ENCODE measurements at places on chromosomes 1 and 21. TPM values are rescaled to one million over a fixed set of nuclear protein-coding genes. Genes with fewer than 3 reads are reported as not detected.

- H3K4me3 ChIP-seq, result no peak overlapping the region
- H3K27ac ChIP-seq, result no peak overlapping the region
- no peak for DNase-seq
- H3K4me1 ChIP-seq, result no peaks in the 10 kb centered on the region
Observed at GRCh38 chr1:222098404-222098803, 356.5 kb upstream of the DUSP10 start.

HLX gene
- total RNA-seq, result 0.10 TPM

DNA sequence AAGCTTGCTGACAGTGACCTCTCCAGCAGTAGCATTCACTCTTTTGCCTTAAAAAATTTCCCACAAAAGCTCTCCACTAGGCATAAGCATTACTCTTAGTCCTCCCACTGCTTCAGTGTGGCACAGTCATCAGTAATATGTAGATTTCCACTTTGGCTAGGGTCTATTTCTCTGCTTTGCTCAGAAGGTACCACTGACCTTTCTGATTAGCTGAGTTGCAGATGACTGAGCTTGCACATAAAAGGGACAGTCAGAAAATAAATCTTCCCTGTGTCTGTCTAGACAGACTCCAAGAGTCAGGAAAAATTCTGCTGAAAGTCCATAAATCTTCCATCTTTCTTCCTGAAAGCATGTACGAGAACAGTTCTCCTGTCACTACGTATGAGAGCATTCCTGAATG lies 56.6 kb upstream of the APP start:
- DNase-seq, result no peak
- H3K27me3 ChIP-seq, result no peaks in the 10 kb centered on the region
- H3K4me3 ChIP-seq, result no peak overlapping the region

C8B gene
- not detected for total RNA-seq

DNA sequence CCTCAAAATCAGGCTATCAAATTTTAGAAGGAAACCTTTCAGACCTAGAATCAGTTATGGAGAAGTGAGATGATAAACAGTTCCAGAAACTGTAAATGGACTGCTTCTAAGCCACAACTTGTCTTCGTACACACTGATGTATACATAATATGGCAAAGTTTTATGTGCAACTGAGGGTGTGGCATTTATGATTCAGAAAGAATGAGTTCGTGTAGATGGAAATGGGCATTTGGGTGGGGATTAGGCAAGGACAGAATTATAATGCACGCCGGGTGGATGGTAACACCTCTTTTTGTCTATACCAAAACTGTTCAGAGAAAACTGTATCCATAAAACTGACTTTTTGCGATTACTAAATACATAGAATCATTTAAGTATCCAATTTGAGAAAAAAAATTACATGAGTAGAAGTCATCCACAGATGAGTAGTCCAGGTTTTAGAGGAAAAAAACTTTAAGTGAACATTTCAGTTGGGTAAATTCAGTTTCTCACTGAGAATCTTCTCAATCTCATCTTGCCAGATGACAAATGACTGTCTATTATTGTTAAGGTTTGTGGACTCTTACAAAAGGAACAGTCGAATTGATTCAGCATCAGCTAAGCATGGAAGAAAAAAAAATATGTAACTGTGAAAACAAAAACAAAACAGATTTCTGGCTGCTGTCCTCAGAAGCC lies 22.5 kb downstream of the ERRFI1 start:
- H3K27me3 ChIP-seq, result no peaks in the 10 kb centered on the region
- no peak overlapping the region for H3K27ac ChIP-seq
- no peaks in the 10 kb centered on the region for H3K4me1 ChIP-seq
- no peak overlapping the region for H3K4me3 ChIP-seq

DNA sequence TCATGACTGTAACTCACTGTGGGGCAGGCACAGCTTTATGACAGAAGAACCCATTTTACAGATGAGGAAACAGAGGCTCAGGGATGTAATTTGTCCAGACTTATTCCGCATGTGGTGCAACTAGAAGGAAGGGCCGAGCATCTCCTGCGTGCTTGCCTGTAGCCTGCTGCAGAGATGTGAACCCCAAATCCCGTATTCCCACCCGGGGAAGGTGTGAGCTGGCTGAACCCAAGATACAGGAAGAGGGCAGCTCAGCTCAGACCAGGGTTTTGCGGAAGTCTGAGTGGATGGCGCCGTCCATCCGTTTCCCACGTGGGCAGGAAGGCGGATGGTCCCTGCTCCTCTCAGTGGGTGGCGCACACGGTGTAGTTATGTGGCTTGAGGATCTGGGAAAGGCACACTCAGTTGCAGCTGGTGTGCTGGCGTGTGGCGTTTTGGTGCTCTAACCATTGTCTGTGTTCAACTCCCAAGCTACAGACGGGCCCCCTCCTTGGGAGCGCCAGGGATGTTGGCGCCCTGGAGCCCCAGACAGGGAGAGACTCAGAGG lies 1.2 kb downstream of the CROCC start:
- DNase-seq, result no peak
- H3K4me3 ChIP-seq, result peak overlapping the region; percentile 80
- H3K36me3 ChIP-seq, result no peaks in the 10 kb centered on the region
- peaks cover 35% of the 10 kb centered on the region for H3K4me1 ChIP-seq
- H3K27me3 ChIP-seq, result no peaks in the 10 kb centered on the region

GRCh38 chr1:243428084-243428483 lies 172.2 kb downstream of the SDCCAG8 start:
- H3K27ac ChIP-seq, result no peak overlapping the region
- no peak for DNase-seq
- peaks cover 53% of the 10 kb centered on the region for H3K36me3 ChIP-seq
- H3K27me3 ChIP-seq, result no peaks in the 10 kb centered on the region
- no peaks in the 10 kb centered on the region for H3K4me1 ChIP-seq
- no peak overlapping the region for H3K4me3 ChIP-seq

INTS11 gene
- 171 TPM for total RNA-seq

DNA sequence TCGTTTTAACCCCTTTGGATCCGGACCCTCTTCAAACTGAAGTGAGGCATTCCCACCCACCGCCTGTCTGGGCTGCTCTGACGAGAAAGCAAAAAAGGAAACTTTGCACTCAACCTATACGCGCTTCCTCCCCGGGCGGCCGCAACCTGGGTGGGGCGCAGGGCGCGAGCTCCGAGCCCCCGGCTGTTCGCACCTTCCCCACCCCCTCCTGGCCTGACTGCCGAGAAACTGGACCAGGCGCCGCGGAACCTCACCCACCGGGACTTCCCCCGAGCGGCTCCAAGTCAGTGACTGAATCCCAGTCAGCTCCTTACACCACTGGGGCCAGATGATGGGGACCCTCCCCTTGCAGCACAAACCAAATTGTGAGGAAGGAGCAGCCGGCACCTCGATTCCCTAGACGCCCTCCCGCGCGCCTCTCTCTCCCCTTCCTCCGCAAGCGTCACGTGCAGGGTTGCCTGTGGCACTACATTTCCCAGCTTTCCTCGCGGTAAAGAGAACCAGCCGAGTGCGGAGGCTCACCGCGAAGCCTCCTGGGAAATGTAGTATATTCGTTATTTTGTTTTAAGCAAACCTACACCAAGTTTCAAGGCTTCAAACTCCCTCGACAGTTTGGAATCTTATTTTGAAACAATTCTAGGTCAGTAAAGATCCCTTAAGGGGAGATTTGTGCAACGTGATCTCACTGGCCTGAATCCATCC lies at the start of gene RAB29:
Gene RAB29 (minus strand): TSS at position 468 of the 702 bp plus-strand sequence. CDS start 526 bp downstream, outside the sequence.
- H3K4me1 ChIP-seq, result peaks cover 62% of the 10 kb centered on the region
- H3K27me3 ChIP-seq, result no peaks in the 10 kb centered on the region
- H3K4me3 ChIP-seq, result peak within 1 kb of the TSS; percentile 94
- H3K27ac ChIP-seq, result peak within 1 kb of the TSS; percentile 98
- peak; percentile 93 for DNase-seq

RNASEL gene
- 20.2 TPM for total RNA-seq

ZNF648 gene
- not detected for total RNA-seq

ITPKB gene
- total RNA-seq, result 177 TPM

DNA sequence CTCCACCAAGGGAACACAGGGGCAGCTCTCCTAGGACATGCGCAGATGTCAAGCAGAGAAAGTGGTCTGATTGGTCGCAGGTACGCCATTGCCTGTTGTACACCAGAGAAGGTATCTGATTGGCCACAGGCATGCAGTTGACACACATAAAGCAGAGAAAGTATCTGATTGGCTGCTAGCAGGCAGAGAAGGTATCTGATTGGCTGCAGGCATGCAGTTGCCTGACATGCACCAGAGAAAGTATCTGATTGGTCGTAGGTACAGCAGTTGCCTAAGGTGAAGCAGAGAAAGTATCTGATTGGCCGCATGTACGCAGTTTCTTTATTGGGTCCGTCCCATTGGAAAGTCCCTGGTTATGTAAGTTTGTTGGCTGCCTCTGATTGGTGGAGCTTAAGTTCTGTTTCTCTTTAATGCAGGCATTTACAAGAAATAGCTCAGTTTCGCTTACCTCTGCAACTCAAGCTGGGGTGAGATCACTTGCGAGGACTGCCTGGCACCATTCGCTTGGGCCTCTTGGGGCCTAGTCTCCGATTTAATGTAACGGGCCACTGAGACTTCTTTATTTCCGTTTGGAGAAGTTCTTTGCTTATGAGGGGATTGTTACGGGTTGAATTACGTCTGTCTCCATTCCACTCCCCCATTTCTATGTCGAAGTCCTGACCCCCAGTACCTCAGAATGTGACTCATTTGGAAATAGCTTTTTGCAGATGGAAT lies 74.2 kb downstream of the SIK1 start:
- H3K27ac ChIP-seq, result peak overlapping the region; percentile 73
- H3K4me3 ChIP-seq, result peak overlapping the region; percentile 39
- H3K27me3 ChIP-seq, result no peaks in the 10 kb centered on the region
- H3K36me3 ChIP-seq, result no peaks in the 10 kb centered on the region
- no peak for DNase-seq

DNA sequence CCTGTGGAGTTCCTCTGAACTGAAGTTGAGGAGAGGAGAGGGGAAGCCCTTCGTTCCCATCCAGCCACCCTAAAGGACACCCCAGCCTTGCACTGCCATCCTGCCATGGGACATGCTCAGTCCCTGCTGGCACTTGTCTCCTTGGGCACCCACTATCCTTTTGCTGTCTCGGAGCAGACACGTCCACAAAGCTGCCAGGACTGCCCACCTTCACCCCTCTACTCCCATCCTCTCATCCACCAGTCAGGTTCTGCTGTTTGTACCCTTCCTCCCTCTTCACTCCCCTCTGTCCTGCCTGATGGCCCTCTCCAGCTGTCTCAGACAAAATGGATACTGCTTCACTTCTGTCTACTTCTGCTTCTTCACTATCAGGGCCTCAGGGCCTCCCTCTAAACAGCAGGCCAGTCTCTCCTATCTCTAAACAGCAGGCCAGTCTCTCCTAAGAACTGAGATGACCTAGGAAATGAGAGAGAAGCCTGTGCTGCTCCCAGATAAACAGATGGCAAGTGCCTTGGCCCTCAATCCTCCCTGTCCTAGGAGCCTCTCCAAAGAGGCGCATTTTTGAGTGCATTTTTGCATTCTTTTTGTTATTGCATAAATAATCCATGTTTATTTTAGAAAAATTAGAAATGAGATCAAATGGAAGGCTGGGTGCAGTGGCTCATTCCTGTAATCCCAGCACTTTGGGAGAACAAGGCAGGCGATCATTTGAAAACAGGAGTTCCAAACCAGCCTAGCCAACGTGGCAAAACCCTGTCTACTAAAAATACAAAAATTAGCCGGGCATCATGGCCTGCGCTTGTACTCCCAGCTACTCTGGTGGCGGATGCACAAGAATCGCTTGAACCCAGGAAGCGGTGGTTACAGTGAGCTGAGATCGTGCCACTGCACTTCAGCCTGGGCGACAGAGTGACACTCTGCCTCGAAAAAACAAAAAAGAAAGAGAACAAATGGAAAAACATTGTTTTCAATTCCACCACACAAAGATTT lies 4.4 kb upstream of the PYCR2 start:
- H3K4me1 ChIP-seq, result peaks cover 48% of the 10 kb centered on the region
- H3K27me3 ChIP-seq, result no peaks in the 10 kb centered on the region
- peaks cover 3% of the 10 kb centered on the region for H3K36me3 ChIP-seq
- H3K27ac ChIP-seq, result peak overlapping the region; percentile 94
- H3K4me3 ChIP-seq, result peak overlapping the region; percentile 50

ZNF683 gene
- total RNA-seq, result 2.4 TPM

DNA sequence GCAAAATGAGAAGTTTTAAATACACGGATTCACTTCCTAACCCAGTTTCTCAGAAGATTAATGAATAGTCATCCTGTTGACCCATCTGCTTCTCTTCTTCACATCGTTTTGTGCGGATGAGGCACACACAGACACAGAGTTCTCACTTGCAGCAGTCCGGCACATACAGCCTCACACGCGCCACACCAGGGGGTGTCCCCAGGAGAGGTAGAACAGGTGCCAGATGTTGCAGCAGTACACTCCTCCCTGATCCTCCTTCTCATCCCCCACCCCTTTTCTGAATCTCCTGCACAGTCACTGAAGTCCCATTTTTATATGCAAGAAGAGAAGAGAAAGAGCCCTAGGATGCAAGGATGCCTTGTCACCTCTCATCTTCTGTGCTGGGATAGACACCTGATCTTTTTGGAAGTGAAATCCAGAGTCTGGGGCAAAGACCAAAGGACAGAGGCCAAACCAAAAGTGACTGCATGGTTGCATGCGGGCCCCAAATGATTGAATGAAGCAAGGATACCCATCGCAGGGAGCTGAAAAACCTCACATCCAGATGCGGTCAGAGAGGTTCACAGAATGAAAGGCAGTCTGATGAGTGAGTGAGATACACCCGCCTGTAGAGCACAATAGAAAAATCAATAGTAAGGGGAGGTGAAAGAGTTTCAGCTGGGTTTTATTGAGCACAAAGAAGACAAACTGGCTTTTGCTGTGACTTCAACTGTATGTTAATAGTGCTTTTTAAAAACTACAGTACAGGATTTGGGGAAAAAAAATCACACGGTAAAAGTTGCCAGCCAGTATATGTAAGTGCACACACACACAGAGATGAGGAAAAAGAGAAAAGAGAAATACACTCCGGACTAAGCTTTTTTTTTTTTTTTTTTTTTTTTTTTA lies 28.9 kb downstream of the PBX1 start:
- H3K4me1 ChIP-seq, result no peaks in the 10 kb centered on the region
- H3K27me3 ChIP-seq, result peaks cover 18% of the 10 kb centered on the region
- DNase-seq, result no peak
- H3K27ac ChIP-seq, result no peak overlapping the region

DNA sequence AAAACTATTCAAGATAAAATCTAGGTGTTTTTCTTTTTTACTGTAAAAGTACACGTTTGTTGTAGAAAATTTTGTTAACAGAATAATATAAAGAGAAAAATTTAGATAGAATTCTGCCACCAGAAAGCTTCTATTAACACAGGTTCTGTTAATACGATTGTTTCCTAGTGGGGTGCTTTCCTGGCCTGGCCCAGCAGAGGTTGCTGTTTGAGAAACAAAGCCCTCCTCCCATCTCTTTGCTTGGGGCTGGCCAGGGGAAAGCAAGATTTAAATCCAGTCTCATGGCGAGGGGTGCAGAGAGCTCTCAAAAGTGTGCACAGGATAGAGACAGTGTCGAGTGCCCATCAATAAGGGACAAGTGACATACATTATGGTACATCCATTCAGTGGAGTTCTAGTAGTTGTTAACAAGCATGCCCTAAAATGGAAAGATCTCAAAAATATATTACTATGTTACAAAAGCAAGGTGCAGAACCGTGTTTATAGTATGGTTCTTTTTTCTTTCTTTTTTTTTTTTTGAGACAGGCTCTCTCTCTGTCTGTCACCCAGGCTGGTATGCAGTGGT lies 14.6 kb upstream of the ACBD3 start:
- H3K4me1 ChIP-seq, result peaks cover 6% of the 10 kb centered on the region
- no peaks in the 10 kb centered on the region for H3K36me3 ChIP-seq
- H3K4me3 ChIP-seq, result no peak overlapping the region
- peaks cover 20% of the 10 kb centered on the region for H3K27me3 ChIP-seq
- no peak overlapping the region for H3K27ac ChIP-seq

GRCh38 chr21:37136261-37136660 lies 63.2 kb downstream of the TTC3 start:
- H3K4me1 ChIP-seq, result peaks cover 11% of the 10 kb centered on the region
- peak overlapping the region; percentile 34 for H3K27ac ChIP-seq
- no peak overlapping the region for H3K4me3 ChIP-seq

WNT9A gene
- not detected for total RNA-seq

All from naive thymus-derived CD8-positive, alpha-beta T cell (primary cell).